Foreskin melanocyte (primary cell): ENCODE measurements at places on chromosomes 11 and 22.

GRCh38 chr11:44116234-44116830, 20.9 kb downstream of the EXT2 start:
- no peak for DNase-seq

DNA sequence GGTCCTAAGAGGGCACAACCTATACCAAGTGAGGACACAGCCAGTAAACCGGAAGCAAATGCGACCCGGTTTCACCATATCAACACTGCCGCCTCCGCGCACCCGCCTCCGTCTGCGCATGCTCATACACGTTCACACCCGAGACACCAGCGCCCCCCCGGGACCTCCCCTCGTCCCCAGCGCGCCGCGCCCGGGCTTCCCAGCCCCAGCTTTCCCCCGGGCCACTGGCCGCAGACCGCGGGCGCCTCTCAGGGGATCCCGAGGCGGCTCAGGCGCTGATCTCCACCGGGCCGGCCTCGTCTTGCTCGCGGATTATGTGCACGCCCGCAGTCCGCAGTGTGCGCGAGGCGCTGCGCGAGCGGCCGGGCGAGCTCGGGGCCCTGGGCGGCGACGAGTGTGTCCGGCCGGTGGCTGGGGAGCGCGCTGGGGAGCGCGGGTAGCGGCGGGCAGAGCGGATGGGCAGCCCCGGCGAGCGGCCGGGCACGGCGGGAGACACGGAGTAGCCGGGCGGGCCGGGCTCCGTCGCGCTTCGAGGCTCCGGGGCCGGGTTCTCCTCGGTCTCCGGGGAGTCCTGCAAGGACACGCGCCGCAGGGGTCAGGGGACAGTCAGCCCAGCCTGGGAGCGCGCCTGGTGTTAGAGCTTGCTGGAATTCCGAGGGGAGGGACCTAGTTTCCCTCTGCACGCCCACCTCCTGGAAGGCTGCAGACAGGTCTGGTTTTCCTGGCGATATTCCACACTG, 2.0 kb downstream of the HEPN1 start:
- peak; percentile 48 for DNase-seq

- DNase-seq, result peak; percentile 50
Measured at GRCh38 chr11:102666331-102666957, 39.1 kb downstream of the MMP27 start.

- peak; percentile 65 for DNase-seq
Measured at GRCh38 chr11:12723421-12724300, 49.4 kb downstream of the TEAD1 start.

DNA sequence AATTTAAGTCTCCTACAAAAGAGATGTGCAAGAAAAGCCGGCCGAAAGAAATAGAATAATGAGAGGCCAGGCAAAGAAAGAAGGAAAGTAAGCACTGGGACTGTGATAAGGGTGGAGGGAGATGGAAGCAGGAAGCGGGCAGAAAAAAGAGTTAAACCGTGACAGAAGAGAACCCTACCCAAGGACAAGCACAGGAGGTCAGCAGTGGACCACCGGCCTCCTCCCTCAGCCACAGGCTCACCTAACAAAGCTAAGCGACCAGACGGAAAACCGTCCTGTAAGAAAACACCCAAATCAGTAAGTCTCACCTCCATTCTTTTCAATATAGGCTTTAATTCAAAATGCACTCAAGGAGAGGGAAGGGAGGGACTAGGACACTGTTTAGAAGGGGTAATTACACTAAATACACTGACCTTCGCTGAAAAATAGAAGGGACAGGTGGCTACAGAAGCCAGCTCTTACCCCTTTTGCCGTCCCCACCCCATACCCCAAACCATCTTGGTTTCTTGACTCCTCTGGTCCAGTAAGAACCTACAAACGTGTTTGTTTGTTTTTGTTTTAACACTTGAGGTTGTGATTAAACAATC, 1.9 kb downstream of the FAM181B start:
- no peak for DNase-seq
